Panc1 (cell line): ENCODE measurements at places on chromosomes 4 and X.

DNA sequence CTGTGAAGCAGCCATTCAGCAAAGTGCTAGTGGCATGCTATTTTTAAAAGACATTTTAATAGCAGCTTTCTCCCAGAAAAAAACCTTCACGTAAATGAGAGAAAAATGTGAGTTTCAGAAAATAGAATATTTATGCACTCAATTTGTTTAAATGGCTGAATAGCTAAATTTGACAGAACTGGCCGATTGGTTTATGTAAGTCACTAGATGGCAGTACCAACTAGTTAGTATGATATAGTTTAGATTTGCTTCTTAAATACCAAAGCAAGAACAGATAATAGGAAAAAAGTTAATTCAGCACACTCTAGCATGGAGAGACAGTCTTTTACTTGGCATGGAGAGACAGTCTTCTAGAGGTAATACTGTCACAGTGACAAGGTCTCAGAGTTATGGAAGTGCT, 250.1 kb downstream of the SNCA start:
- no peak for DNase-seq

- no peak for DNase-seq
Measured at GRCh38 chrX:86604607-86605006, 456.4 kb downstream of the DACH2 start.

GRCh38 chr4:153174821-153175567, 29.2 kb upstream of the TRIM2 start:
- DNase-seq, result no peak

DNA sequence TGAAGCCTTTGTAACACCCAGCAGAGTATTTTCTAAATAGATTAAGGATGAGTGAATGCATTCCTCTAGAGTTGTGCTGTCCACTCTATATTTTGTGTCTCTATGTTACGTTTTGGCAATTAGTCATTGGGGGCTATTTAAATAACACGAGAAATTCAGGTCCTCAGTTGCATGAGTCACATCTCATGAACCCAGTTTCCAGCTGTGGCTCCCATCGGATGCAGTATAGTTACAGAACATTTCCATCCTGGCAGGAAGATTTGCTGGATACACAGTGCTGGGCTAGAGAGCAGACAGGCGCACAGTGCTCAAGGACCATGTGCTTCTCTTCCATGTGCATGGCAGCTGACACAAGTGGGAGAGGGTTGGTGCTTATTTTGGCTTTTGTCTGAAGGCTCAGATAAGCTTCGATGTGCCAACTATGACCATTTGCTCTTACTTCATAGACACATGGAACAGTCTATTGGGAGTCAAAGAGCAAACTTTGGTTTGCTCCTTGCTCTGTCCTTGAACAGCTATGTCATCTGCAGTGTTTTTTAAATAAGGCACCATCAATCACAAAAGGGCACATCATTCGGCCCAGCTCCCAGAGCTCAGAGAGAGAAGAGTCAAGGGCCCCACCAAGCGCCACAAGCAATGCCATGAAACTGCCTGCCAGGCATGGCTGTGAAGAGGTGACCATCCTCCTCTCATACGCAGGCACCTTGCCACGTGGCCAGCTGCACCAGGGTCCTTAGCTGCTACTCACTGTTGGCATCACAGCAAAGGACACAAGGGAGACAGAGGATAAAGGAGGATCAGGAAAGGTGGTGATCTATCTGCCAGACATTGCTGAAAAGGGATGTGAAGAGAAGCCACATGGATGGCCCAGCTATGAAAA, 8.1 kb upstream of the STS start:
- no peak for DNase-seq

GRCh38 chrX:151929126-151929525, 16.4 kb downstream of the MAGEA4 start:
- DNase-seq, result no peak

DNA sequence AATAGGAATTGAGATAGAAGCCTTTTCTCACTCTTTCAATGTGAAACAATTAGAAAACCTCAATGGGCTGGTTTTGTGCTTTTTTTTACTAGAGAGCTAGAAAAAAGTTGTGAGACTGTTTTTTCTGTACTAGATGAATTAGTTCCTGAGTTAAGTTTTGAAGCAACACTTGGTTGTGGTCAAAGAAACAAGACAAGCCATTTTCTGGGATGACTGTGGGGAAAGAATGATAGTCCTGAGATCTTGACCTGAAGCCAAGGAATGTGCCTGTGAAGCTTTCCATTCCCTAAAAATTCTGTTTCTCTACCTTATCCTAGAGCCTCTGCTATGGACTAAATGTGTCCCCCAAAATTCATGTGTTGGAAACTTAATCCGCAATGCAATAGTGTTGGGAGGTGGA, 157.8 kb upstream of the TLL1 start:
- DNase-seq, result no peak

DNA sequence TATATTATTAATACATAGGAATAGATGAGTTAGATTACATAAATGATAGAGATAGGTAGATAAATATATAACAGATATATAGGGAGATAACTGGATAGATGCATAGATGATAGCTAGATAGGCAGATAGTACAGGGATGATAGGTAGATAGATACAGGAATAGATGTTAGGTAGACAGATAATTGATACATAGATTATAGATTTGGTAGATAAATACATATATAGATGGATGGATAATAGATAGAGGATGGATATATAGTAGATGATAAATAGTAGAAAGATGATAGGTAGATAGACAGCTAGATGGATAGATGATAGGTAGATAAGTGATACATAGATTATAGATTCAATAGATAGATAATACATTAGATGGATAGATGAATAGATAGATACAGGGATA, 283.6 kb downstream of the SHOX start:
- no peak for DNase-seq

DNA sequence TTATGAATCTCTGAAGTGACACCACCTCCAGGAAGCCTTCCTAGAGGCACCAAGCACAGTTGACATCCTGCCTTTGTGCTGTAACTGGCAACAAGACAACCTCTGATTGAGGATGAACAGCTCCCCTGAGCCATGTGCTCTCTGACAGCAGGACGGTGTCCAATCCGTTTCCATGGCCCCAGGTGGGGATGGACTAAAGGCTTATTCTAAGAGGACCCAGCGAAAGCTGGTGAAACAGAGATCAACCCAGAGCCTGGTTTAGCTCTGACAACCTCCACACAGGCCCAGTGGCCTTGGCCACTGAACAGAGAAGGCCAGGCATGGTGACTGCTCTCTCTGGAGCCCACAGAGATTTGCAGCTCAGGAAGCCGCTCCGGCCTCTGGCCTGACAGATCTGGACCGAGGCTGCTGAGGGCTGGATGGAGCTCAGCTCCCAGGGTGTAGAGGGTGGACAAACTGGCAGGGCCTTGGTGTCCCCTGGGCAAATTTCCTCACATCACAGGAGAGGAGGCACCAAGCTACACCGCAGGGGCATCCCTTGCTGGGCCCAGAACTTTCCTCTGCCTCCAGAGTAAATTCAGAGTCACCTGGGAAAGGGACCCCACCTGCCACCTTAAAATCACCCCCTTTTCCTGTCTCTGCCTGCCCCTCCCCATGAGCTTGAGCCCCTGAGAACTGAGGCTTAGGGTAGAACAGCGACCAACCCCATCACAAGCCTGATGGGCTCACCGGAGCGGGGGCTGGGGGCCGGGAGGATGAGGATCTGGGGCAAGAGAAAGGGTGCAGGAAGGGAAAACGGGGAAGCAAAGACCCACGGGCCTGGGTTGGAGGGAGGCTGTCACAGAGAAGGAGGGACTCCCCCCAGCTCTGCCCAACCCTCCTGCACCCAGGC, 40.2 kb downstream of the HMX1 start:
- no peak for DNase-seq

DNA sequence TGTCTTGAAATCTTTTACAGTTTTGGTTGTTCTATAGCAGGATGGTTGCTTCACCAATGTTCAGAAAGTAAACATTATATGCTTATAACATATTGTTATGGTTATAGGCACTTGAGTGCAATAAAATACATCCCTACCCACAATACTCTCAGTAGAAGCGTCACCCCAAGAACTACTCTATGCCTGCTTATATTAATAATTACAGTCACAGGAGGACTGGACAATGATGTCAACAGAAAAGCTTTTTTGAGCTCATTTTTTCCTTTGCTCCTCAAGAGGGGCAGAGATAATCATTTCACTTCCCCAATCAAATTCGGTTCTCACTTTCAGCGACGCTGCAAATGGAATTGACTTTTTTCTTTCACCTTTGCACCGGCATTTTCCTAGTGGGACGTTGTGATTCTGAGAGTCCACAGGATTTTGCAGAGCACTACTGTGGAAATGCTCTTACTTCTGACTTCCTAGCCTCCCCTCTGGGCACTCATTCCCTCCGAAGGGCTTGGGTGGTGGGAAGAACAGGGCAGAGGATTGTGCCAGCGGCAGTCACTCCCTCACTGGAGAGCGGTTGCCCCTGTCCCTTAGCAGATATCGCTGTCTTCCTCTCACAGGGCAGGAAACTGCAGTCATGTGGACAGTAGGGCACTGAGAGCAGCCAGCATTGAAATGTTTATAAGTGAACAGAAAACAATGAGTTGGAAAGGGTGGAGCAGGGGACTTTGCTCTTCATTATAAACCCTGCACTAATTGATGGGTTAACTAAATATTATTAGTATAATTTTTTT, 24.9 kb upstream of the SGMS2 start:
- no peak for DNase-seq

GRCh38 chr4:125200556-125200955, 114.2 kb upstream of the FAT4 start:
- DNase-seq, result no peak

DNA sequence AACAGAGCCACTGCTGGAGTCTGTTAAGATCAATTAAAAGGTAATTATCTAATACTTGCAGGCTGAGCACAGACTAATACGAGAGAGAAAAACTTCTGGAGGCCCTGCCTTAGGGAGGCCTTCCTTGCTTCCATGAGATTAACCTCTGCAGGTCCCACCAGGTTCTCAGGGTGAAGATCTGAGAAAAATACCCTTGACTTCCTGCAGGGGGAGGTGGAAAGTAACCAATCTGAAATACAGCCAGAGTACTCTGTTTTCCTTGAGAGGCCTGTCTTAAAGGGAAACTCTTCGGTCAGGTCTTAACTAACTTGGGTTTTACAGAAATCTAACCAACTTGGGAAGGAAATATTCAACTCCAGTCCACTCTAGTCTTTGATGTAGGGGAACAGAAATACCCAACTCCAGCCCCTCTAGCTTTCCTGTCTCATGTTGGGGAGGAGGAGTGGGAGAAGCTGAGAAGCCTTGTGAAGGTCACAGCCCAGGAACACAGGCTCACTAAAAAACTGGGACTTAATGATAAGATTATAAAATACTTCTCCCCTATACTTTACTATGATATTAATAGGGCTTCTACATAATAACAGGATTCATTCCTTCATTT, 77.1 kb downstream of the TBCK start:
- DNase-seq, result no peak

DNA sequence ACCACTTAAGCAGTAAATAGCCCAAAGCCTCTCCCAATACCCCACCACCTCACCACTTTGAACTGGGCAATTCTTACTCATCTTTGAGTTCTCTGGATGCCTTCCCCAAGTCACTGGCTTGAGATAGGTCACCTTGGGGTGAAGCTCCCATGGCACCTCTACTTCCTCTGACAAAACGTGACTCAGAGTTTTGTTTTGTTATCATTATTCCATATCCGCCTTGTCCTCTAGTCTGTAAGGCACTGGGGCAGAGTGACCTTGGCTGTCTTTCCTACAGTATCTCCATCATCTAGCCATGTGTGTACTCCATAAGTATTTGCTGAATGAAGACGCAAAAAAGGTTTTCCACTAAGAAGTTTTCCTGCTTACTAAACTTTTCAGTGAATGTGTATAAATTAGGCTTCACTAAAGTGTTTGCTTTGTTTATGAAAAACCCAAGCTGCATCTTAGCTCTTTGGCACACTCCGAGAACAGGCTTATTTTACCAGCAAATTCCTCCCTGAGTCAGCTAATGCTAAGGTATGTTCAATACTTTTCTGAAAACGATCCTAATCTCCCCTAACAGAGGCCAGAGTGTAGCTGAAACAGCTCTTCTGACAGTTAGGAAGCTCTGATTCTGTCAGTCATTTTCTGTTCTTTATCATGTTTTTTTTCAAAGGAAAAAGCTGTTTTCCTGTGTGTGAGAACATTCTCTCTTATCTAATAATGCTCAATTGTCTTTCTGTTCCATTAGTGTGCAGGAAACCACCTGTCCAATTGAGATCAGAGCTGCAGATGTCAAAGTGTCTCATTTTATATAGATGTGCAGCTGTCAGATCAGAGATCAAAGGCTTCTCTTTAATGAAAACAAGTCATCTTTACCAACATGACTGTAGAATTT, 30.2 kb upstream of the TSPAN5 start:
- DNase-seq, result peak; percentile 30

DNA sequence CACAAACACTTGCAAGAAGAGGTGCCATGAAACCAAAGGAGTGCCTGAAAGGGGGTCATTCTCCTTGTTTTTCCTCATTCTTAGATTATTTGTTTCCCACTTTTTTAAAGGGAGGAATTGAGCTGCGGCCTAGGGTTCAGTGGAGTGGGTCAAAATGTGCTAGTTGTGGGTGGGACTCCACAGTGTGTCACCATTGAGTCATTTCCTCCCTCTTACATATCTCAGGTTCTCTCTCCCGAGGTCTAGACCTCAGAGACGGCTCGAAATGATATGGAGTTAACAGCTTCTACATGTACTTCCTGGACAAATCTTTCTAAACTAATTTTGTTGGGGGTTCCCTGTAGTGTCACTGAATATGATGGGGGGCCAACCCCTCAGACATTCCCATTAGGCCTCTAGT, 328.4 kb upstream of the SPANXN1 start:
- DNase-seq, result no peak

- no peak for DNase-seq
Measured at GRCh38 chrX:10199212-10199611, 42.4 kb downstream of the CLCN4 start.

DNA sequence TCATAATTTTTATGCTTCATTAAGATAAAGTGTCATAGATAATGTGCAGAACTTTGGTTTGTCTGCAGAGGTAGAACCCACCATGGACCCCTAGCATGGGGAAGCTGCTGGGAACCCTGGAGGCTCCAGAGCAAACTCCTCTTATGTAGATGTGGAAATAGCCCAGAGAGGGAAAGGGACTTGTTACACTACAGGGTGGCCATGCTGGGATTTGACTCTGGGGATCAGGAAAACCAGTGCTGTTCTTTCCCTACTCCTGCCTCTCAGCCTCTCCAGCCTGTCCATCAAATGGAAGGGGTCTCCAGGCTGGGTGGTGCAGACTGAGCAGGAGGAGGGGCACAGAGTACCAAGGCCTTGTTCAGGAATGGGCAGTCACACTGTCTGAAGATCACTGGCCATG, 54.2 kb downstream of the MSX1 start:
- no peak for DNase-seq

- DNase-seq, result no peak
Measured at GRCh38 chrX:108811891-108812290, 75.5 kb upstream of the IRS4 start.

- DNase-seq, result no peak
Measured at GRCh38 chr4:28665306-28665705, 1804.7 kb downstream of the STIM2 start.
